ENCODE measurements at places on chromosomes 4 and X.

- DNase-seq = no peak
These were observed 21.1 kb upstream of the HSFX4 start for GRCh38 chrX:149908308-149908707.

DNA sequence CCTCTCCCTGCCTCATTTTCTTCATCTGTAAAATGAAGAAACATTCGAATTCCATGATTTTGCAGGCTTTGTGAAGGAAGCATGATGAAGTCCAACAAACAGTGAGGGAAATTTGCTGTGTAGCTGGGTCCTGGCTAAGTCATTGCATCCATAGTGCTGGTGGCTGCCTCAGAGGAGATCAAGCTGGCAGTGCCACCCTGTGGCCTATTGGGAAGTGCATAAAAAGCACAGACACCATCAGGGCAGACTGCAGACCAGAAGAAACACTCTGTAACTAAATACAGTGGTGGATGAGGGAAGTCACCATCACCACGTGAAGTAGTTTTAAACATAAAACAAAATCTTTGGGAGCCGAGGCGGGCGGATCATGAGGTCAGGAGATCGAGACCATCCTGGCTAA, 40.7 kb upstream of the DDX3X start:
- DNase-seq = no peak

DNA sequence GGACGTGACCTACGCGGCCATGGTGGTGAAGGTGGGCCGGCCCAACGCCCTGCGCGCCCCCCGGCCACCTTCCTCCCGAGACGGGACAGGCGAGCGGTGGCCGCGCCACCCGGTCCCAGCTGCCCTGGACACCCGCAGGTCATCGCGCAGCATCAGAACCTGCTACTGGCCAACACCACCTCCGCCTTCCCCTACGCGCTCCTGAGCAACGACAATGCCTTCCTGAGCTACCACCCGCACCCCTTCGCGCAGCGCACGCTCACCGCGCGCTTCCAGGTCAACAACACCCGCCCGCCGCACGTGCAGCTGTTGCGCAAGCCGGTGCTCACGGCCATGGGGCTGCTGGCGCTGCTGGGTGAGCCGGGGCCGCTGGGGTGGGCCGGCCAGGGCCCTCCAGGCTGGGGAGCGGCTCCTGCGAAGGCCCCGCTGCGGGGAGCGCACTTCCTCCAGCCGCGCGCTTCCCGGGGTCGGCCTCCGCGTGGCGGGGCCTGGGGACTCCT, 9.0 kb upstream of the SLC26A1 start:
- no peak for DNase-seq

DNA sequence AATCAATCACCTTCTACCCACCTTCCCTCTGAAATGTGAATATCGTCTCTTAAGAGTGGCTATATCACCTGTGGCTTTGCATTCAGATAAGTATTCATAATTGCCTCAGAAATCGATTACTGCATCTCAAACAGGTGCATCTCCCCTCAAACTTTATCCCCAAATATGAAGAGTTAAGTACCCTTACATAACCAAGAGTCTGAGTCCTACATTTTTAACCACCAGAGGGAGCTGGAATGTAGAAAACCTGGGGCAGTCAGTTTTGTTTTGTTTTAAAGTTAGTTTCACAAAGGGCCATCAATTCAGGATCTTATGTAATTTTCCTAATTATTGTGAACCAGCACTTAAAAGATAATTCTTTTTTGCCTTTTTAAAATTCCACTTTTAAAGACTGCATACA, 5.7 kb downstream of the TCEANC start:
- no peak for DNase-seq

- no peak for DNase-seq
These were observed 2.6 kb upstream of the FGF16 start for GRCh38 chrX:77444545-77444944.

- no peak for DNase-seq
These were observed 41.7 kb downstream of the ATP11C start for GRCh38 chrX:139890991-139891700.

DNA sequence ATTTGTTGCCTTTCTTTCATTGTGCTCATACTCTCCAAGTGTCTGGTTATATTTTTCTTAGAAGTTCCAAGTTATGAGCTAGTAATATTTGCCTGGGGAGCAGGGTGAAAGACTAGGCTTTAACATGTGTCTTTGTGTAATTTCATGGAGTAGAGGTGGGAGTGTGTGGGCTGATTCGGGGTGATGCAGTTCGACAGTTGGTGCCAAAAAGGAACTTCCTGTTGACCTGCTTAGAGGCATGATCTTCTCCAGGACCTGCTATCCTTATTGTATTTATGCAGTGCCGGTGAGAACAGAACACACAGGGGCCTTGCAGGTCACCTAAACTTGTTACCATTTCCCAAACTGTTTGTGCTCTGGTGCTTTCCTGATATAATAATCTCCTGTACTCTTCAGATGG, 21.2 kb downstream of the USP53 start:
- DNase-seq = no peak

DNA sequence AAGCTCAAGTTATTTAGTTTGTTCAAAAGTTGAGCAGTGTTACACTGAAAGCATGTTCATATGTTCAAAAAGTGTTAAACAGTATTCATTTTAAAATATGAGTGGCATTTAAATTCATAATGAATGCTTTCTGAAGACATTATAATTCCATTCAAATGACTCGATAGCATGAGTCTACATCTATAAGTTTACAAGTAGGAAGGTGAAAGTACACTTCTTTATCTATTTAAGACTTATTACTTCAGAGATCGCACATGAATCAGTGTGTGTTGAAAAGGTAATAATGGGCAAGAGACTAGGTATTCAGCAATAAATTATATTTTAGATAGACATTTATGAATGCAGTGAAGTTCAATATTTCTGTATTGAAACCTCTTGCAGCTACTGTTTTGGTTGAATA, 456.1 kb downstream of the GRXCR1 start:
- no peak for DNase-seq

All from NCI-H187 (cell line).